BJ (cell line): ENCODE measurements at places on chromosomes 13 and 19. TPM values are rescaled to one million over a fixed set of nuclear protein-coding genes. Genes with fewer than 3 reads are reported as not detected.

- DNase-seq: no peak
Observed at GRCh38 chr13:29279356-29280254, 315.9 kb downstream of the SLC7A1 start.

Gene OR7G2
- not detected in 2 replicates for polyA plus RNA-seq

Gene SEMA6B
- polyA plus RNA-seq: 0.11 and 0.22 TPM in 2 replicates

Gene FFAR3
- polyA plus RNA-seq: not detected in 2 replicates

Gene CERS1
- 0.39 and 0.83 TPM in 2 replicates for polyA plus RNA-seq
